ENCODE measurements at places on chromosomes 2 and 18. TPM values are rescaled to one million over a fixed set of nuclear protein-coding genes. Genes with fewer than 3 reads are reported as not detected.
A peak's percentile ranks its signal among the peaks of the same experiment; 100 is the strongest.

GRCh38 chr18:59400407-59400806 is 41.3 kb upstream of the LMAN1 start:
- no peak for DNase-seq

The CMPK2 gene
- 2.8 TPM for polyA plus RNA-seq

GRCh38 chr18:49170925-49171505 is 220.2 kb upstream of the SMAD7 start:
- no peak for DNase-seq

DNA sequence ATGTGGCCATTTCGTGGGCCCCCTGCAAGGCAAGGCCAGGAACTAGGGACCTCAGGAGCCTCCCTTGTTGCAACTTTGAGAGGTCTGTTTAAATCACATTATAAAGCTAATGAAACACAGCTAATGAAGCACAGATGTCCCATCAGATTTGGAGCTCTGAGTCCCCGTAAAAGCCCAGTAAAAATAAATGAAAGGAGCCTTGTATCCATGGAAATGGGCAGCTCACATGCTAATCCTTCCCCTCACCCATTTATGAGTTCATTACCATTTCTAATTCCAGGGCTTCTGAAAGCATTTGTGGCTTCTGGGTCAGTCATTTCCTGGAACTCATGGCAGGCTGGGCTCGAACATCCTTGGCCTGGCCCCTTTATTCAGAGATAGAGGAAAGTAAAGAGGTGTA is 274.8 kb downstream of the SS18 start:
- DNase-seq, result no peak

DNA sequence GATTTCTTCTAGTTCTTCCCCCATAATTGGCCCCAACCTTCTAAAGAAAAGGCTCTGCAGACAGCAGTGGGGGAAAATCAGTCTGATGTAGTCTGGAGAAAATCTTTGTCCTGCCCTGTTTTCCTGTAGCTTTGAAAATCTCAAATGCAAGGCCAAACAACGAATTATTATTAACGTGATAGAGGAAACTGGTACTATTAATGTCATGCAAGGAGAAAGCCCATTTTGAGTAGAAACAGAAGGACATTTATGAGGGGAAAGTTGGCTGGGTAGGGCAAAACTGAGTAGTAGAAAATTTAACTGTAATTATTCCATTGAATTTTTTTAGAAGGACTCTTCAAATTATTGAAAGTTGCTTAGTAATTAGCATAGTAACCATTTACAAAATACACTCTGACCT is 98.8 kb downstream of the FMNL2 start:
- DNase-seq, result no peak

GRCh38 chr2:54306556-54306955 is 50.5 kb upstream of the TSPYL6 start:
- DNase-seq, result no peak

DNA sequence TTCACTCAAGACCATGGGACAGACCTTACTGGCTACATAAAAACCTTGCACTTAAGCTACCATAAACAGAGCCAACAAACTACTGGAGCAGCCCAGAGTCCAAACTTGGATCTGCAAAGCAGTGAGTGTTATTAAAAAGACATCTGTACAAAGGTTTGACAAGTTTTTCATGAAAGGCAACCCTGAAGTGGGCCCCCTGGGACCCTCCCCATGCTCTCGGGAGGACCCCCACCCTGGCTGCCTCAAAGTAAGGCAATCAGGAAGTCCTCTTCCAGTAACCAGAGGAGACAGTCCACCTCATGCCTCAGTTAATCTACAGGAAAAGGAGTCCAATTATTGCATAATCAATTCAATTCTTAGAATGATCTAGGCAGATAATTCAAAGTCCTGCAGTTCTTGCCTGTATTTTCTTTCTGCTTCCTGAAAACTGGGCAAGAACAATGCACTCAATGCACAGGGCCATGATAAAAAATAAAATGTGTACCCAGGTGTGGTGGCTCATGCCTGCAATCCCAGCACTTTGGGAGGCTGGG is 69.7 kb downstream of the TBC1D8 start:
- no peak for DNase-seq

The LYG2 gene
- not detected for polyA plus RNA-seq

GRCh38 chr2:191195021-191195420 is 44.2 kb upstream of the STAT4 start:
- no peak for DNase-seq

GRCh38 chr2:145987793-145988192 is 1467.9 kb upstream of the ZEB2 start:
- DNase-seq, result no peak

The DCDC2C gene
- not detected for polyA plus RNA-seq

- peak; percentile 67 for DNase-seq
Observed at GRCh38 chr2:74290466-74291217, 52.6 kb downstream of the SLC4A5 start.

DNA sequence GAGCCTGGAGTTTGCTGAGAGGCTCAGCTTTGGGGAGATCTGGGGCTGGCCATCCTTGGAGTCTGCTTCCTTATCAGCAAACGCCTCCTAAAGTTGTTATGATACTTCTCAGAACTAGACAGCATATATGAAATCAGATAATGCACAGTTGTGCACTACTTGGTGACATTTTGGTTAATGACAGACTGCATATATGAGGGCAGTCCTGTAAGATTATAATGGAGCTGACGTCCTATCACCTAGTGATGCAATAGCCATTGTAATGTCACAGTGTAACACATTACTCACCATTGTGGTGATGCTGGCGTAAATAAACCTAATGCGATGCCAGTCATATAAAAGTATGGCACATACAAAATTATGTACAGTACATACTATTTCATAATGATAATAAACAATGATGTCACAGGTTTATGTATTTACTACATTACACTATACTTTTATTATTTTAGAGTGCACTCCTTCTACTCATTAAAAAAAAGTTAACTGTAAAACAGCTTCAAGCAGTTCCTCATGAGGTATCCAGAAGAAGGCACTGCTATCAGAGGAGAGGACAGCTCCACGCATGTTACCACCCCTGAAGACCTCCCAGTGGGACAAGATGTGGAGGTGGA is 298.1 kb upstream of the REV1 start:
- DNase-seq, result no peak

- DNase-seq, result no peak
Observed at GRCh38 chr2:216865658-216866057, 5.8 kb upstream of the TNP1 start.

GRCh38 chr2:218285604-218286003 is 6.7 kb downstream of the TMBIM1 start:
- DNase-seq, result no peak

GRCh38 chr2:179669196-179669595 is 192.2 kb downstream of the ZNF385B start:
- no peak for DNase-seq

DNA sequence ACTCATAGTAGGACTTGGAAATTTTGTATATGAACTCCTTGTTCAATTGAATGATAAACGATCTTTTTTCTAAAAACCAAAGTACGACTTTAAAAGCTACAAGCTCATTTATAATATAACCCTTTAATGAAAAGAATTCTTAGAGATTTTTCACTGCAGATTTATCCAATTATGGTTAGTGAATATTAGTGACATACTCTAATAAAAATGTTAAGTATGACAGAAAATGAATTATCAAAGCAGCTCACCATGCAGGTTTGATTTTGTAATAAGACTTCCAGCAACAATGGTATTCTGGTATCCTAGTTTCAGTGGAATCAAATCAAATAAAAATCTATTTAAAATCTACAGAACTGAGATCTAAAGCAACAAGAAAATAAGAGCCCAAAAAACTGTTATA is 38.5 kb downstream of the PRPF40A start:
- DNase-seq, result no peak

DNA sequence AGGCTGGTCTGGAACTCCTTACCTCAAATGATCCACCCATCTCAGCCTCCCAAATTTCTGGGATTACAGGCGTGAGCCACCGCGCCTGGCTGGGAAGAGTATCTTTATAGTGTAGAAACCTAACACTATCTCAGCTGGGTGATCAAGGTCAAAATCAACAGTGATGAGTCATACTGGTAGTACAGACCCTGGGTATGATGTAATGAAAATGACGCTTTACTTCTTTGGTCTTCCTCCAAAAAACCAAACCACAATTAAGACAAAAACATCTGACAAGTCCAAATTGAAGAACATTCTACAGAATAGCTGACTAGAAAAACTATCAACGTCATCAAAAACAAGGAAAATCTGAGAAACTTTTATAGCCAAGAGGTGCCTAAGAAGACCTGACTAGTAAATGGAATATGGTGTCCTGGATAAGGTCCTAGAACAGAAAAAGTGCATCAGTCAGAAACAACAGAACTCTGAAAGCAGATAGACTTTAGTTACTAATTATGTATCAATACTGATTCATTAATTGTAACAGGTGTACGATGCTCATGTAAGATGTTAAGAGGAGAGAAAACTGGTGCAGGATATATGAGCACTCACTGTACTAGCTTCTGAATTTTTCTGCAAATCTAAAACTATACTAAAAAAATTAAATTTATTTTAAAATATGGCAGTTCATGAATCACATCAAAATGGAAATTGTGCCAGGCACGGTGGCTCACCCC is 25.4 kb downstream of the PDCL3 start:
- no peak for DNase-seq

DNA sequence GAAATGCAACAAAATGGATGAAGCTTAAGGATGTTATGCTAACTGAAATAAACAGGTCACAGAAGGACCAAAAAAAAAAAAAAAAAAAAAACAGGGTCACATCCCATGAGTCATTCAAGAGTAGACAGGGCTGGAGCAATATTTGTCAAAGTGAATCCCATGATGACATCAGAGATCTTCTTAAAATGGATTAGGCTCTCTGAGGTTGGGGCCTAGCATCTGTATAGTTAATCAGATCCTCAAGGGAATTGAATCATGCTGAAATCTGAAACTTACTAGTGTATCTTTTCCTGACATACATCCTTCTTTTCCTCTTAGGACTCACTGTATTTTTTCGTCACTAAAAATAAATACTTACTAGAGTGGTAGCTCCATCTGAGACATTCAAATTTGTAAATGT is 380.6 kb upstream of the NXPH2 start:
- no peak for DNase-seq

The PUS10 gene
- 2.5 TPM for polyA plus RNA-seq

DNA sequence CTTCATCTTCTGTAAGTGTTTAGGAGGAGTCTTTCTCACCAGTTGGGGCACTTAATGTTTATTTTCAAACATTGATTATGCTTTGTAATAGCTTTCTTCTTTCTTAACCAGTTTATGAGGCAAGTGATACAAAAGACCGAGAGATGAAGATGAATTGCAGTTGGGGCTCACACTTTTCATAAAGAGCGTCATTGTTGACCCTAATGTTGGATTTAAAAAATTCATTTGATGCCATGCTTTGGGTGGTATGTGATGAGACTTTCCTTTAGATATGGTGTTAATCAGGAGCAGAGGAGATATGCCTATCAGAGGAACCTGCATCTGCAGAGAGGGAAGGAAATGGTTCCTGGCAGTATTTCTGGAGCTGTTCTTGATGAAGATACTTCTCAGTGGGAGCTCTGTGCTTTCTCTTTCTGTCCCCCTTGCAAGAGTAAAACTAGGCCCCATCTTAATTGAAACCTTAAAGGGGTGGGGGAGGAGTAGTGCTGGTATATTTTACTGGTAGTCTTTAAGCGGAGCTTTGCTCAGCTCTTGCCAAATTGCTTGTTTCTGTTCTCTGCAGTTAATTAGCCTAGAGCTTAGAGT is 2.3 kb downstream of the EML4 start:
- no peak for DNase-seq

The LIPT1 gene
- polyA plus RNA-seq, result 17.1 TPM

- DNase-seq, result no peak
Observed at GRCh38 chr18:43093646-43094045, 21.8 kb downstream of the RIT2 start.

DNA sequence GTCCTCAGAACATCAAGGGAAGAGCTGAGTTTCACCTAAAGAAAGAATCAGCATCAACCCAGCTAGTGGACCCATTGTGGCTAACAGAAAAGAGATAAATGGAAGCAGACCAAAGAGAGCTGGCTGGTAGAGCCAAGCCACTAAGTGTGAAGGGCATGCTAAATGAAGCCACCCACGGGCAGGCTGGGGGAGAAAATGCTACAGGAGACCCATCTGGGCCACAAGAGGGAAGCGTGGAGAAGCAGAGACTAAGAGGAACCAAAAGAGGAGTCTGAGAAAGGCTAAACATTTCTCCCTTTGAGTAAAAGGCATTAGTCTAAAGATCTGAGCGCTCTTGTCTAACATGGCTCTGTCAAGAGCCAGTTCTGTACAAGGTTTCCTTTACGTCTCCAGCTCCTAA is 15.8 kb downstream of the CWC22 start:
- no peak for DNase-seq

DNA sequence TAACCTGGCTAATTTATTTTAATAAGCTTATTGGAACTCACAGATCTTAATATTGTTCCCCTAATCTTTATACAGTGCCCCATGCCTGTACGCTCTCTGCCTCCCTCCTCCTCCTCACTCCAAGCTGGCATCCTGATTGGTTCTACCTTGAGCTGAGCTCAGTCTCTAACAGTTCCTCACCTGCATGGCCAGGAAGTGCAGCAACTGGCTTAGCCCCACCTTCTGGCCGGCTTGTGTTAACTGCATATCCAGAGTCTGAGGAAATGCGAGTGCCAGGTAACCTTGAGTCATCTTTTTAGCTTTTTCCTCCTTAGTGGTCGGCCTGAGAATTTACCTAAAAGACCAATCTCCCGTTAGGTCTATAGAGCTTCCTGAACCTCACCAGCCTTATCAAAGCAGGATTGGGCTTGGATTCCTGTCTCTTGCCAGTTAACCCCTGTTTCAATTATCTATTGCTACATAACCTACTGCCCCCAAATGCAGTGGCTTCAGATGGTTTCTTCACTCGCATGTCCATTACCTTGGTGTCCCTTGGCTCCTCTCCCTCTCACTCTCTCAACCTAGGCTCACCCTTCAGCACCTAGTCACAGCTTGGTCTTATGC is 89.5 kb upstream of the STK39 start:
- DNase-seq, result peak; percentile 39

The NCKAP5 gene
- polyA plus RNA-seq, result not detected

GRCh38 chr2:128623776-128624761 is 305.4 kb upstream of the HS6ST1 start:
- no peak for DNase-seq

- no peak for DNase-seq
Observed at GRCh38 chr2:9831670-9832069, 11.6 kb upstream of the TAF1B start.

DNA sequence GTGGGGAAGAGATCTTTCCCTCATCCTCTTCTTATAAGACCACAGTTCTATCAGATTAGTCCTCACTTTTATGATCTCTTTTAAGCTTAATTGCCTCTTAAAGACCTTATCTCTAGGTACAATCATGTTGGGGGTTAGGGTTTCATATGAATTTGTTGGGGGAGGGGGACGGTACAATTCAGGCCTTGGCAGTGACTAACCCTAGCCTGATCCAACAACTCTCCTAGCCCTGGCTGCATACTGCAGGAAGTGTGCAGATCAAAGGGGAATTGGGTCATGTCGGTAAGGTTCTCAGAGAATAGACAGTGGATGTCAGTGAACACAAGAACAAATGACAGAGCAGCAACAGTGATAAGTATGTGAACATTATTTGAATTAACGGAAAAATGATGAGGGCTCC is 16.4 kb downstream of the CAPN13 start:
- no peak for DNase-seq

GRCh38 chr18:64409511-64409910 is 260.6 kb upstream of the LINC00305 start:
- DNase-seq, result peak; percentile 50

The FAM124B gene
- 0.13 TPM for polyA plus RNA-seq

- peak; percentile 71 for DNase-seq
Observed at GRCh38 chr2:208040199-208041171, 15.2 kb upstream of the PLEKHM3 start.

The DRC1 gene
- not detected for polyA plus RNA-seq

The OBSL1 gene
- 0.12 TPM for polyA plus RNA-seq

The PARD6G gene
- not detected for polyA plus RNA-seq

GRCh38 chr2:133266926-133267590 is 301.2 kb downstream of the NCKAP5 start:
- no peak for DNase-seq

The ZEB2 gene
- 56.3 TPM for polyA plus RNA-seq
